Epithelial cell of proximal tubule (primary cell): ENCODE measurements at places on chromosomes 16 and 17.

DNA sequence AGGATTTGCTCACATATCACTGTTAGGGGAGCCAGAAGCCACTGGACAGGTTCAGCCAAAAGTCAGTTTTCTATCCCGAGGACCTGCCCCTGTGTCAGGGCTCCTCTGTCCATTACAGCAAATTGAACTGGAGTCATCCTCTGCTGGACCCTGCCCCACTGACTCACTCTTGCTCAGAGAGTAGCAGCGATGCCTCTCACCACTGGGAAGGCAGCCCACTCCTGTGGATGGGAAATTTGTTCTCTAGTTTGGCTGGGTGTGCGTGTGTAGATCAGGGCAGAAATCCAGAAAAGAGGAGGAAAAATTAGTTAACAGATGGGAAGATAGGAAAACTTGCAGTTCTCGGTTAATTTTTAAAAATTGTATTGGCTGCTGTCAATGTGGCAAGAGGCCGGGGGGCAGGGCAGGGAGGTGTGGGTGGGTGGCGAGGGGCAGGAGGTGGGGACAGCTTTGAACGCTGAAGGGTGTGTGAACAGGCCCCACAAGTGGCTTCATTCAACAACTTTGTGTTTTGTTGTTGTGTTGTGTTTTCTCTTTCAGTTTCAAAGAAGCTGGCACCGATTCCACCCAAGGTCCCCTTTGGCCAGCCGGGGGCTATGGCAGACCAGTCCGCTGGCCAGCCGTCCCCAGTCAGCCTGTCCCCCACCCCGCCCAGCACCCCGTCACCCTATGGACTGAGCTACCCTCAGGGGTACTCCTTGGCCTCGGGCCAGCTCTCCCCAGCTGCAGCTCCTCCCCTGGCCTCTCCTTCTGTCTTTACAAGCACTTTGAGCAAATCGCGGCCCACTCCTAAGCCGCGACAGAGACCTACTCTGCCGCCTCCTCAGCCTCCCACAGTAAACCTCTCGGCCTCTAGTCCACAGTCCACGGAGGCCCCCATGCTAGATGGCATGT is 33.6 kb downstream of the ELAC2 start:
- no peak for DNase-seq

GRCh38 chr17:7590743-7591142 is 849 bp upstream of the SOX15 start:
- no peak for DNase-seq

GRCh38 chr16:24839347-24839972 is 6.3 kb upstream of the SLC5A11 start:
- DNase-seq: peak; percentile 54

- no peak for DNase-seq
These were observed 254.9 kb downstream of the PARN start for GRCh38 chr16:14375132-14375491.

DNA sequence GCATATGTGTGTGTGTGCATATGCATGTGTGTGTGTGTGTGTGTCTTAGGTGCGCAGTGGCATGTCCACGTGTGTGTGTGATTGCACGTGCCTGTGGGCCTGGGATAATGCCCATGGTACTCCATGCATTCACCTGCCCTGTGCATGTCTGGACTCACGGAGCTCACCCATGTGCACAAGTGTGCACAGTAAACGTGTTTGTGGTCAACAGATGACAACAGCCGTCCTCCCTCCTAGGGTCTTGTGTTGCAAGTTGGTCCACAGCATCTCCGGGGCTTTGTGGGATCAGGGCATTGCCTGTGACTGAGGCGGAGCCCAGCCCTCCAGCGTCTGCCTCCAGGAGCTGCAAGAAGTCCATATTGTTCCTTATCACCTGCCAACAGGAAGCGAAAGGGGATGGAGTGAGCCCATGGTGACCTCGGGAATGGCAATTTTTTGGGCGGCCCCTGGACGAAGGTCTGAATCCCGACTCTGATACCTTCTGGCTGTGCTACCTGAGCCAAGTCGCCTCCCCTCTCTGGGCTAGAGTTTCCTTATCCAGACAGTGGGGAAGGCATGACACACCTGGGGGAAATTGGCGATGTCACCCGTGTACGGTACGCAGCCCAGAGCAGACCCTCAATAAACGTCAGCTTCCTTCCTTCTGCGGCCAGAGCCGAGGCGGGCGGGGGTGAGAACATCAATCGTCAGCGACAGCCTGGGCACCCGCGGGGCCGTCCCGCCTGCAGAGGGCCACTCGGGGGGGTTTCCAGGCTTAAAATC is 47.6 kb downstream of the IL21R start:
- no peak for DNase-seq

DNA sequence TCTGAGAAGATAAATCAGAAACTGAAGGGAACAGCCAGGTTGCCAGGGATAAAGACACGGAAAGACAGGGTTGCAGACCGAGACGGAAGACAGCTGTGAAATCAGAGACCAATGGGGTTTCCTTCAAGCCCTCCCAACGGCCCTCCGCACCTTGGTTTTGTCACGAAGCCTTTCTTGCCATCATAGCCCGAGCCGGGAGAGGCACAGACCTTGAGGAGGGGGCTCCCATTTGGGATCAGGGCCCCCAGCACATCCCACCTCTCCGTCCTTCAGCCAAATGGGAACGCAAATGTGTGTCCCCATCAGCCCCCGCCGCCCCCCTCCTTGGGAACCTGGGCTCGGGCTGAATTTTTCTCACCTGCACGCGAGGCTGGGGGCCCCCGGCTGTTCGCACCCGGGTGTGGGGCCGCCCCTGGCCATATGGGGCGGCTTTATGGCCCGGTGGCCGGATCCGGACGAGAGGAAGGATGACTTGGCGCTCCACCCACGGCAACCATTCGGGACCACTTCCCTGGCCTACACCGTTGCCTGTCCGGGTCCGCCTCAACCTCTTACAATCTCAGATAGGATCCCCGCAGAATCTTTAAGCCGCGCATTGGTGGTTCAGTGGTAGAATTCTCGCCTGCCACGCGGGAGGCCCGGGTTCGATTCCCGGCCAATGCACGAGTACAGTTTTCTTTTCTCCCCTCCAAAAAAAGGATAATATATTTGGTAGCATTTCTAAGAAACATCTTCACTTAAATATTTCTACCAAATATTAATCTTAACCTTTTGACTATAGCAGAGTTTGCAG is 1.4 kb upstream of the HES7 start:
- DNase-seq: no peak

- no peak for DNase-seq
These were observed 100.7 kb downstream of the MGAT5B start for GRCh38 chr17:76968707-76969597.

DNA sequence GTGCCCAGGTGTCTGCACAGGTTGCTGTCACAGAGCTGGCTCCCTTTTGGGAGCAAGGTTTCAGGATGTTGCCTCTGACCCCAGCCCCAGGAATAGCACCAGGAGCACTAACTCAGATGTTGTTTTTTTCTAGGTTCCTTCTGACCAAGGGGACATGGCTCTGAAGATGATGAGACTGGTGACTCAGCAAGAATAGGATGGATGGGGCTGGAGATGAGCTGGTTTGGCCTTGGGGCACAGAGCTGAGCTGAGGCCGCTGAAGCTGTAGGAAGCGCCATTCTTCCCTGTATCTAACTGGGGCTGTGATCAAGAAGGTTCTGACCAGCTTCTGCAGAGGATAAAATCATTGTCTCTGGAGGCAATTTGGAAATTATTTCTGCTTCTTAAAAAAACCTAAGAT is 28.1 kb downstream of the SCPEP1 start:
- no peak for DNase-seq

DNA sequence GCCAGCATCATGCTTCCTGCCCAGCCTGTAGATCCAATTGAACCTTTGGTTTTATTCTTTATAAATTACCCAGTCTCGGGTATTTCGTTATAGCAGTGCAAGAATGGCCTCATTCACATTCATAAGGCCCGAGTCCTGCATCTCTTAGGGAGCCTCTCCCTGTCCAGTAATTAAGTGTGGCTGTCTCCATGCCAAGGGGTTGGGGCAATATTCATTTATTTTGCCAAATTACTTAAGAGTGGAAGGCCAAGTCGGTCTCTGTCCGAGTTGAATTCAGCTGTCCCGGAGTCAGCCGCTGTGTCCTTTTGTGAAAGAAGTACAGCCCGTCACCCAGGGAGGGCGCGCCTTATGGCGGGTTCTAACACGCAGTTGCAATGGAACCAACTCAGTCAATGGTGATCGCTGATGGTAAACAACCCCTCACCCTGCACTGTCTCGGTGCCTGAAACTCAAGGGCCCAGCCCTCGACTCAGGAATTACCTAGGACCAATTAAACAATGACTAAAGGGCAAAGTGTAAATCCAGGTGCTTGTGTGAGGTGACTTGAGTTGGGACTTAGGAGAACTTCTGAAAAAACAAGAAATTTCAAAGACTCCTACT is 22.2 kb downstream of the KIAA0513 start:
- DNase-seq: no peak

DNA sequence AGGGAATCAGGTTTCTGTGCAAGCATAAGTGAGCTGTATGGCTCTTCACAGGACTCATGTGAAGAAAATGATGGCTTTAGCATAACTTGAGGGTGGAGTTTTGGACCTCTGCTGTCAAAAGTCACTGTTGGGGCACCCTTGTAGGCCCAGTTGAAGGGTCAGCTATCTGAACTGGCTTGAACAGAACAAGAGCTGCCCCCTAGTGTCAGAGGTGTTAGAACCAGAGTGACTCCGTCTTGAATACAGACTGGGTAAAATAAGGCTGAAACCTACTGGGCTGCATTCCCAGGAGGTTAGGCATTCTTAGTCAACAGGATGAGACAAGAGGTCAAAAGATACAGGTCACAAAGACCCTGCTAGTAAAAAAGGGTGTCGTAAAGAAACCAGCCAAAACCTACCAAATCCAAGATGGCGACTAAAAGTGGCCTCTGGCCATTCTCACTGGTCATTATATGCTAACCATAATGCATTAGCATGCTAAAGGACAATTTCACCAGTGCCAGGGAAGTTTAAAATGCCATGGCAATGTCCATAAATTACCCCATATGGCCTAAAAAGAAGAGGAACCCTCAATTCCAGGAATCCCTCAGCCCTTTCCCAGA is 484.0 kb upstream of the ERCC4 start:
- no peak for DNase-seq

DNA sequence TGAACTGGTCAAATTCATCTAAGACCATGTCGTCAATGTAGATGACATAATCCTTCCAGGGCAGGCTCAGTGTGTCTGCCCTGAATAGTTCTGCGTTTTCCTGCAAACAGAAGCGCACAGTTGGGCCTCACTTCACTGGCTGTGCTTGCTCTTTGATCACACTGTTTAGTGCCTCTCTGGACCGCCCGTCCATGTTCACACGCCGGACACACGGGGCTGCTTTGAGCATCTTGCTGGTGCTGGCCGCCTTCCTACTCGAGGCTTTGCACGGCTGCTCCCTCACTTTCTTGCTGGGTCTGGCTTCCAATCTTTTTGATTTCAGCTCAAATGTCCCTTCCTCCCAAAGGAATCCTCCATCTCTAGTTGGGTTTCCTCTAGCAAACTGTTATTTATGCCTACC is 37.4 kb downstream of the DNAH17 start:
- no peak for DNase-seq

DNA sequence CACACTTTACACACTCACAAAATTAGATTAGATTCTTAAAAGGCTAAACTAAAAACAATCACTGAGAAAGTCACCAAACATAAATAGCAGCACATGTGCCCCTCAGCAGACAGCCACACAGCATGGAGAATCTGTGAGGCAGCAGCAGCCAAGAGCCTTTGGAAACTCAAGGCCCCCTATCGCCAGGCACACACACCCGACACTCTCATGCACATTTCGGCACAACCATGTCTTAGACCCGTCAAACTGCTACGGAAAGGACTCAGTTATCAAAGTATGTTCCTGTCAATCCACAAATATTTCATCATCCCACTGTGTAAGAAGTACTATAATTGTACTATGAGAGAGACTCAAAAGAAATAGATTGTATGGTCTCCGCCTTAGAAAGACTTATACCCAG is 20.9 kb downstream of the UBE2O start:
- no peak for DNase-seq

DNA sequence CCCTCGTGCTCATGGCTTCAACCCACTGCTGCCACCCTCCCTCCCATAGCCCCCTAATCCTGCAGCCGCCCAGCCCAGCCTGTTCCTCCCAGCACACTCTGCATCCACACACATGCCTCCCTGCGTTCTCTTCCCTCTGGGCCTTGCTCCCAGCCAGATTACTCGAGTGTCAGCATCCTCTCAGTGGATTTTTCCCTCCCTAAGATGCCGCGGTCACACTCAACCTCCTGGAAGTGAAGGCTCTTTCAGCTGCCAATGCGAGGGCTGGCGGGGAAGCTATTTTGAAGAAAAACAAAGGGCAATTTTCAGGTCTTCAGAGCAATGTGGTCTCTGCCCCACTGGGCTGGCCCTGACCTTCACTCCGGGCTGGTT is 23.2 kb upstream of the CACNG5 start:
- no peak for DNase-seq

- no peak for DNase-seq
These were observed 335 bp downstream of the TMEM11 start for GRCh38 chr17:21213638-21214014.

- DNase-seq: no peak
These were observed 411.7 kb downstream of the NPIPA7 start for GRCh38 chr16:16790597-16790996.

GRCh38 chr17:49978501-49978900 is 9.5 kb downstream of the DLX4 start:
- DNase-seq: no peak

GRCh38 chr16:89015271-89015859 is 38.4 kb upstream of the CBFA2T3 start:
- no peak for DNase-seq

- no peak for DNase-seq
These were observed 36.9 kb downstream of the SLC47A1 start for GRCh38 chr17:19570544-19571062.

GRCh38 chr16:10693889-10694288 is 841 bp downstream of the TEKT5 start:
- no peak for DNase-seq

- no peak for DNase-seq
These were observed 8.7 kb upstream of the UBE2G1 start for GRCh38 chr17:4375039-4375748.

GRCh38 chr16:8486985-8487384 is 103.3 kb downstream of the TMEM114 start:
- DNase-seq: no peak

DNA sequence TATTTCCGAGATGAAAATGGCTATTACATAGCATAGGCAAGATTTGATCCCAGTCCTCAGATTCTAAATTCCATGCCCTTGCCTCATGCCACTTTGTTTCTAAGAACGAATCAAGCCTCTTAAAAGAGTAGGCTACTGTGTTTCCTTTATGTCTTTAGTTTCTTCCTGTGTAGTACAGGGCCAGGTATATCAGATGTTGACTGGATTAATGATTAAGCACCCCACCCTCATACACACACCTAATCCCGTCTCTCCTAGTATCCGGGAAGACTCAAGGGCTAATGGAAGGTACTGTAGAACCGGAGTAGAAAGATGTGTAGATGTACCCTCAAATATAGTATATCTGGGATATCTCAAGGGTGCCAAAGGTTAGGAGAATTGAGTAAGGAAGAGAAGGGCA is 6.7 kb downstream of the TOM1L1 start:
- no peak for DNase-seq

- no peak for DNase-seq
These were observed 8.5 kb downstream of the ITGA3 start for GRCh38 chr17:50064253-50065001.

- peak; percentile 68 for DNase-seq
These were observed 77.9 kb downstream of the KSR1 start for GRCh38 chr17:27533874-27534815.
